EL (cell line): ENCODE measurements at places on chromosomes 6 and 20.
A peak's percentile ranks its signal among the peaks of the same experiment; 100 is the strongest.

GRCh38 chr6:43274916-43275597, 23.0 kb upstream of the SLC22A7 start:
- DNase-seq, result no peak

DNA sequence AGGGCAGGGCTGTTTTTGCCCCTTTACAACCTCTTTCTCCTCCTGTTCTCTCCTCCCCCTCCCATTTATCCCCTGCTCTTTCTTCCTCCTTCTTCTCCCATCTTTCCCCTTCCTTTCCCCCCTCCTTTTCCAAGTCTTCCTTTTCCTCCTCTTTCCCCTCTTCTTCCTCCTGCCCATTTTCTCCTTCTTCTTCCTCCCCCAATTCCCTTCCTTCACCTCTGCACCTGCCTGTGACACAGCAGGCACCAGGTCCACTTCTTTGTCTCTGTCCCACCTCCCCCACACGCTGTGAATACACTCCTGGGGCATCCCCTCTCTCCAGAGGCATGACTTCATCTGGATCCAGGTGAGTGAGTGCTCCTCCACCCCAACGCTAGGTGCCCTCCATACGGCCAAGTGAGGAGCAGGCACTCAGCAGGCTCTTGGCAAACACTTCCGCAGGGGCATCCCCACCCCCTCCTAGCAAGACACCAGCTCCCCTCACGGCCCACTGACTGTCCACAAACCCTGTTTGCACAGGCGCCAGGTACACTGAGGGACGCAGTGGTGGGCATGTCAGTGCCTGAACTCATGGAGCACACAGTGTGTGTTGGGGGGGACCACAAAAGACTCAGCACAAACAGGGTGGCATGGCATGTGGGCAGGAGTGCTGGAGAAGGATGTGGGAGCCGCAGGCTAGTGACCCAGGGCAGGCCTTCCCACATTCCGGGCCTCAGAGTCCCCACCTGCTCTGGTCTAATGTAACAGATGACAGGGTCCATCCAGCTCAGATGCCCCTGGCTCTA, 10.7 kb upstream of the TLDC2 start:
- no peak for DNase-seq

- DNase-seq, result no peak
Measured at GRCh38 chr6:84921891-84922290, 157.5 kb upstream of the TBX18 start.

- DNase-seq, result peak; percentile 60
Measured at GRCh38 chr6:57097596-57097995, 7.6 kb downstream of the ZNF451 start.

GRCh38 chr6:45984788-45985425, 30.8 kb downstream of the CLIC5 start:
- DNase-seq, result no peak

DNA sequence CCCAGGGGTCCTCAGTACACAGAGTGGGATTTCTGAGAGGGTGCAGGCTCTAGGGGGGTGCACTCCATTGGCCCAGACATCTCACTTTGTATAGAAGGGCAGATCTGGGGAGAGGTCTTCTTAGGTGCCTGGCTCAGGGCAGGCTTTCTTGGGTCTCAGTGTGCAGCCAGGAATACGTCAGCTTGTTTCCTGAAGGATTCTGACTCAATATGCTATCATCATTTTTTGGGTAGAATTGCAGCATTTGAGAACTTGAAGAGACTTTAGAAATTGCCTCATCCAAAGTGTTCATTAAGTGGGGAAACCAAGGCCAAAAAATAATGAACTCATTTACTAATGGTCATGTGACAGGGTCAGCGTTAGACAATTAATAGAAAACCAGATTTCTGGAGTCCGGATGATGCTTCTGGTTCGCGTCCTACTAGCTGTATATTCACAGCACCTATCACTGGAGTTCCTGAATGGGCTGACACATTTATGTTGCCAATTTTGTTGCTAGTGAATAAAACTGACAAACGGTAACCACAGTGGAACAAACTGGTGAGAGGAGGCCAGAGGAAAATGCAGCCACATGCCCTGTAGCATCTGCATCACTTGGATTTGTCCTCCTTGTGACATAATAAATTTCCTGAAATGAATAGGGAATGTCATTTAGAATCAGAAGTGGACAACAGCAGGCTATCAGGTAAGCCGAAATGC, 238.9 kb downstream of the TBC1D7 start:
- peak; percentile 24 for DNase-seq

- DNase-seq, result peak; percentile 95
Measured at GRCh38 chr6:38131527-38131965, 312.0 kb downstream of the ZFAND3 start.

GRCh38 chr6:11058406-11058805, 14.3 kb upstream of the ELOVL2 start:
- no peak for DNase-seq

DNA sequence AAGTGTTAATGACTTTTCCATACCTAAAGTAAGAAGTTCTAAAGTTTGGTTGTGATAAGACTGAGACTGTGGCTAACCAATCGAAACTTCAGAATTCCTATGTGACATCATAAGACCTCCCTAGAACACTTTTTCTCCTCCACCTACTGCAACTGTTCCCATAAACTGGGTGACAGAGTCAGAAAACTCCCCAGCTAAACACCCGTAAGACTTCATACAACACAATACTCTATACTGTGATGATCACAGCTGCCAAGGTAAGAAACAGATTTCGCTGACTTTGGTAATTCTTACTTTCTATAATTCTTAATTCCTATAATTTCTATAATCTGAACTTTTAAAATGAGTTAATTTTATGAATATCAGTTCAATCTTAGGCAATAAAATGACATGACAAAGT, at the start of gene PLN:
PLN (plus strand) TSS at position 161 of the 400 bp plus-strand sequence. CDS start 10,626 bp downstream, outside the sequence.
- no peak for DNase-seq

- DNase-seq, result peak; percentile 31
Measured at GRCh38 chr6:127069659-127070279, 48.7 kb upstream of the RSPO3 start.

DNA sequence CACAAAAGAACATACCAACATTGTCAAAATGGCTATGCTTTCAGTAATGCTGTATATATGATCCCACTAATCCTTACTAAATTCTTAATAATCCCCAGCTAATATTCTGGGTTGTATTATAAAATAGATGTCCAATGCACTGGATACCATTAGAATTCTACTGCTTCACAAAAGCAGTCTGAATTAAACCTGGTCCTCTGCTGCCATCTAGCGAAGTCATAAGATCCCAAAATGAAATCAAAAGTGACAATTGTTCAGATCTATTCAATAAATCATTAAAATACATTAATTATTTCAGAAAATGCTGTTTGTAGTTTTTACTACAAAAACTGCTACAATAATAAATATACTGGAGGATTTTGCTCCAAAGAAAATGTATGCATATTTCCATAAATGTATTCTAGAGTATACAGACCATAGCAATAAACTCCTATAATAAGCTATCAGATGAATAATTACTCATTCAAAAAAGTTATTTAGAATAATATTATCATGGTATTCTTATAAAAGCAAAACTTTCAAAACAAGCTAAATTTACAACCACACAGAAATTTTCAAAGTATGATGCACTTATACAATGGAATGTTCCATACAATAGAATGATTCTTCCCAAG, 92.6 kb downstream of the RNGTT start:
- DNase-seq, result peak; percentile 57

DNA sequence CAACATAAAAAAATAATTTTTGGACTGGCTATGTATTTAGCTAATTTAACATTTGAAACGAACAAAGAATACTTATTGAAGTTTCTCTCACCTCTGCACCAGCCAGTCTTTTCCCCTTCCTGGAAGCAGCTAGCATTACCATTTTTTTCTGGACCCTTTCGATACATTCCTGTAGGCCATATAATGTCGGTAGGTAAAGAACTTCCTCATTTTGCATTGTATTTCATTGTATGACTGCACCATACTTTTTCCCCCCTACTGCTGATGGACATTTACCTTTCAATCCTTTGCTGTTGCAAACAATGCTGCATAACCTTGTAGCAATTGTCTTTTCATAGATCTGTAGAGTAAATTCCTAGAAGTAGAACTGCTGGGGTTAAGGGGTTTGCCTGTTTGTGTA, 17.6 kb downstream of the CBFA2T2 start:
- DNase-seq, result no peak

GRCh38 chr6:52208612-52209011, 22.4 kb downstream of the IL17A start:
- no peak for DNase-seq

DNA sequence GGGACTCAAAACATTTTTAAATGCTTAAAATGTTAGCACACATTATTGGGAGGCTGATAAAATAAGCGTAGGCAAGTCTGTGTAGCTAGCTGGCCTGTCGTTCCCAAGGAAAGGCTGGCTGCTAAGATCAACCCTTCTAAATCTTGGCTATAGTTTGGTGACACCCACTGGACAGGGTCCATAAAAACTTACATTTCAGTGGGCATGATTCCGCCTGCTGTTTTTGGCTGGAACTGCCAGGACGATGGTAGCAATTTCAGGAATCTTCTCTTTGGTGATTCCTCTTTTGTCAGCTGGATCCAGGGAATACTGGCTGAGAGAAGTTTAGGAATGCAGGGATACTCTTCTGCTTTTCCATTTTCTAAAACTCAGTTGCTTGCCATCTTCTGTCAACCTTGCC, 162.2 kb downstream of the NKAIN2 start:
- DNase-seq, result no peak

DNA sequence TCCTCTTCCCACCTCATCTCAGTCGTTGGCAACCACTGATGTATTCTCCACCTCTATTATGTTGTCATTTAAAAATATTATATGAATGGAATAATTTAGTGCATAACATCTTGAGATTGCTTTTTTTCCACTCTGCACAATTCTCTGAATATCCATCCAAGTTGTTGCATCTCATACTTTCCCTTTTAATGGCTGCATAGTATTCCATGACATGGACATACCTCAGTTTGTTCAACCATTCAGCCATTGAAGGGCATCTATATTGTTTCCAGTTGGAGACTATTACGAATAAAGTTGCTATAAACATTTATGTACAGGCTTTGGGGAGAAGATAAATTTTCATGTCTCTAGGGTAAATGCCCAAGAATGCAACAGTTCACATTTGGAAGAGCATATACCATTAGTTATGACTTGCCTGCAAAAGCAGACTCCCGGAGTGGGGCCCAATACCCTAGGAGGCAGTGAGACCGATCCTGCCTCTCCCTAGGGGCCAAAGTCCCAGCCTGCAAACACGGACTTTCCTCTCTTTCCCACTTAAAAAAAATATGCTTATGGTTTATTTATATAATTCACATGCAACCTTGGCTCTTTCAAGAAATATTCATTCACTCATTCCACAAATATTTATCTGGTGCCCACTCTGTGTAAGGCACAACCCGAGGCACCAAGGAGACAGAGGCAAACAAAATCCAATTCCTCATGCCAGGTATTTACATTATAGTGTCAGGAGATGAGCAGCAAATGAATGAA, 227.0 kb upstream of the PMEPA1 start:
- no peak for DNase-seq

GRCh38 chr20:53582574-53583351, 10.9 kb downstream of the ZNF217 start:
- peak; percentile 91 for DNase-seq

GRCh38 chr6:111481836-111482187, 1.2 kb downstream of the REV3L start:
- DNase-seq, result no peak

DNA sequence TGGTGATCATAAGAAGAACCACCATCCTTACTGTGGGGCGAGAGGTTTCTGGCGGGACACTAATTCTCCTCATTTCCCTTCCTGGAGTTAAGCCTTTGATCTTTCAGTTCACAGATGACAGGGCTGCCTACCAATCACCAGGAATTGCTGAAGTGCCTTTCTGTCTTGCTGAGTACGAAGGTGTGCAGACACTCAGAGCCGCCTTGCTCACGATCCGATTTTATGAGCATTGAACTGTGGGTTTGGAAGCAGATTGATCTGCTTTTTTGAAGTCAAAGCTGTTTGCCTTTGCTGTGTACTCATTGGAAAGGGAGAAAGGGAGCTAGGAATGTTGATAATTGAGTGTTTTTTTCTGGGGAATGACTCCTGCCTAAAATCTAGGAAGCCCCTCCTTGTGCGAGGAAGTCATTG, 129.1 kb upstream of the SALL4 start:
- no peak for DNase-seq

GRCh38 chr20:47257256-47257655, 99.2 kb downstream of the ZMYND8 start:
- no peak for DNase-seq

GRCh38 chr20:62602550-62602949, 39.8 kb upstream of the SLCO4A1 start:
- DNase-seq, result no peak

DNA sequence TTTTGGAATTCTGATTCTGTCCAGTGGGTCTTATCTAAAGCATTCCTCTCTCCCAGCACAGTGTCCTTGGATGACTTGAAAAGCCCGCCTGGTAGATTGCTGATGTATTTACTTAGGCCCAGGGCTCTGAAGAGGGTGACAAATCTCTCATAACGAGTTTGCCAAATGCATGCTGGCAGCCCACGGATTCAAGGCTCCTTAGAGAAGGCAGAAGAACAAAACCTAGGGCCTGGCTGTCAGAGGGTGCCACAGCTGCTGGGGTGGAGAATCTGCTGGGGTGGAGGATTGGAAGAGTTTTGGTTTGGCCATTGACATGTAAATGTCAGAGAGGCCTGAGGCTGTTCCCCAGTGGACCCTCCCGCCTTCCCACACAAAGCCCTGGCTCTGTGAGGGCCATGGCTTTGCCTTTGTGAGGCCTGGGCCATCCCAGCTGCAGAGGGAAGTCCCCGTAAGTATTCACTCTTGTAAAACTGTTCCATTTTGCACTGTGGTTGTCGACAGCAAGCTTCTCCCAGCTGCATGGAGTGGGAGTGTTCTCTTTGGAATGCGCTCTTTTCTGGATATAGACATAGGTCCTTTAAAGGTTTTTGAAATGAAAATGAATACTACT, 50.3 kb downstream of the ANKRD6 start:
- DNase-seq, result no peak

DNA sequence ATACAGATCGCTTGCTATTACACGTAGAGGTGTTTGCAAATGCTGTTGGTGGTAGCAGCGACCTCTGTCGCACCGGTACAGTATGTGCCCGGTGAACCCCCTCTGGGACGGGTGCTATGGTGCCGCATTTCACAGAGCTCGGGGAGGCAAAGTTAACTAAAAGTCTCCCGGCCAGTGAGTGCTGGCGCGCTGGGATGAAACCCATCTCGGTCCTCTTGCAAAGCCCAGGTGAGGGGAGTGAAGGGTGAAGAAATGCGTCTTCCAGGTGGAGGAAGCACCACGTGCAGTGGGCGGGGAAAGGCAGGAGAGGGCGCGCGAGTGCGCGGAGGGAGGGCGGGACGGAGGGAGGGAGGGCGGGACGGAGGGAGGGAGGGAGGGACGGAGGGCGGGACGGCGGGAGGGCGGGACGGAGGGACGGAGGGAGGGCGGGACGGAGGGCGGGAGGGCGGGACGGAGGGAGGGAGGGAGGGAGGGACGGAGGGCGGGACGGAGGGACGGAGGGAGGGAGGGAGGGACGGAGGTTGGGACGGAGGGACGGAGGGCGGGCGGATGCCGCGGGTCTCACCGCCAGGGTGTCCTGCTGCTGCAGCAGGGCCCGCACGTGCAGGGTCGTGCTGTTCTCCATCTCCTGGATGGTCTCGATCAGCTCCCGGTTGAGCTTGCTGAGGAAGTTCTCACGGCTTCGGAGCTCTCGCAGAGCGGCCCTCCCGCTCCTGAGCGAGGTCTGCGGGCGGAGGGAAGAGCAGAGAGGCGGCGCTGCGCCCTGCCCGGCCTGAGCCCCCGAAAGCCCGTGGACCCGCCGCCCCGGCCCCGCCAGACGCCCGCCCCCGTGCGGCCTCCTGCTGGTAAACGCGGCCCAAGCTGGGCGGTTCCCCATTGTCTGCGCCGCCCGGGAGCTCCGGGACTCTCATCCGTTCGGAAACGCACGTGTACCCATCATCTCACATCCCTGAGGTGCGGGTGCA, 11.7 kb downstream of the C20orf96 start:
- DNase-seq, result no peak
